ENCODE measurements at places on chromosomes 11 and 22.

GRCh38 chr22:25367756-25368155, 148.3 kb downstream of the CRYBB2 start:
- DNase-seq: no peak

DNA sequence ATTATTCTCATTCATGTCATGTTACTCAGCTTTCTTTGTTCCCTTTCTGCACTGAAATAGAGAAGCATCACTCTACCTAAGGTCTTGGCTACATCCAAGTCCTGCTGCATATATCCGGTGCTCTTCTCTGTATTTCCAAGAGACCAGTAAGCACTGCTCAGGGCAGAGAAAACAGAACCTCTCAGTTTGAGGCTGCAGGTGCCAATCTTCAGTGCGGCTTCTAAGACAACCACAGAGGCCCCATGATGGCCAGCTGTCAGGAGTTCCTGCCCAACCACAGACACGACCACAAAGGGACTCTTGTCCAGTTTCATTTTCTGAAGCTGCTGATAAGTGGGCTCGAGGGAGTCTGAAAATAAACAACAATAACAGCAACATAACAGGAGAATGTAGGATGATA, 378.4 kb upstream of the PITPNB start:
- DNase-seq: no peak

DNA sequence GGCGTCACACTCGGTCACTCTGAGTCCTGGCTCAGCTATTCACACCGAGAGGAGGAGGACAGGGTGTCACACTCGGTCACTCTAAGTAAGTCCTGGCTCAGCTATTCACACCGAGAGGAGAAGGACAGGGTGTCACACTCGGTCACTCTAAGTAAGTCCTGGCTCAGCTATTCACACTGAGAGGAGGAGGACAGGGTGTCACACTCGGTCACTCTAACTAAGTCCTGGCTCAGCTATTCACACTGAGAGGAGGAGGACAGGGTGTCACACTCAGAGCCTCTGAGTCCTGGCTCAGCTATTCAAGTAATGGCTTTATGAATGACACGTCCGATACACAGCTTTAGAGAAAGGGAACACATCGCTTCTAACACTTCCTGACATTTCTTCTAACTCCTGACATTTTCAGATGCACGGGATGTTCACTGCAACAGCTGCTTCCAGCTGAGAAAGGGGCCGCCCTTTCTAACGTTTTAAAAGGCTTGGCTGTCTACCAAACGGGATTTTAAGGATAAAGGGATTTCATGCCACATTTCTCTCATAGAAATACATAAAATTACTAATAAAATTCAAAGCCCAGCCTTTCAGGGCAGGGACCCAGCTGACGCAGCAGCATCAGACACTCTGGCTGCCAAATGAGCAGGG, 28.1 kb downstream of the DRD4 start:
- peak; percentile 90 for DNase-seq

DNA sequence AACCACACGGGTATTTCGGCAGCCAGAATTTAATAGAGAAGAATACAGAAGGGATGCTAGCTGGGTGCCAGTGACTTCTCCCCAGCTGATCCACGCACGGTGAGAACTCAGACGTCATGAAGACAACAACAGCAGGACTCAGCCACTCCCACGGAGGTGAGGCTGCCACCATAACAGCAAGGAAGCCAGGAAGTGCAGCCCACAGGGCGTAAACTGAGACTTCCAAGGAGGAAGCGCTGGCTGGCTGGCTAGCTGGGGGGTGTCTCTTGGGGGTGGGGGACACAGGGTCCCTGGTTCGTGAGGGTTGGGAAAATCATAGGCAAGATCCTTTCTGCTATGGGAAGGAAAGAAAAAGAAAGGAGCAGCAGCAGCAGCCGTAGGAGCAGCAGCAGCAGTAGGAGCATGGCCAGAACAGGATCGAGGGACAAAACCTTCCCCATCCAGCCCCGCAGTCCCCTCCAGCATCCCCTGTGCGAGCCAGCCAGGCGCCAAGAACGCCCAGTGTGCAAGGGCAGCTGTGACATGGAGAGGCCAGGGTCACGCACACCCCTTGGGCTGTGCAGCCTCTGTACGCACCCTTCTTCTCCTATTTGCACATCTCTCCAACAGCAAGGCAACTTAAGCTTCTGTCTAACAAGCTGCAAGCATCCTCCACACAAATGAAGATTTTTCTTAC, 49.6 kb upstream of the SHANK2 start:
- DNase-seq: no peak

GRCh38 chr11:67640021-67640757, 626 bp upstream of the TBX10 start:
- no peak for DNase-seq
